Glutamatergic neuron (in vitro differentiated cells): ENCODE measurements at places on chromosomes 13 and 19. TPM values are rescaled to one million over a fixed set of nuclear protein-coding genes. Genes with fewer than 3 reads are reported as not detected.

GRCh38 chr13:78035500-78035899, 116.9 kb upstream of the EDNRB start:
- no peaks in the 10 kb centered on the region for H3K36me3 ChIP-seq
- no peak overlapping the region for H3K27ac ChIP-seq
- H3K27me3 ChIP-seq = no peaks in the 10 kb centered on the region
- H3K4me1 ChIP-seq = peaks cover 7% of the 10 kb centered on the region
- no peak for DNase-seq

DNA sequence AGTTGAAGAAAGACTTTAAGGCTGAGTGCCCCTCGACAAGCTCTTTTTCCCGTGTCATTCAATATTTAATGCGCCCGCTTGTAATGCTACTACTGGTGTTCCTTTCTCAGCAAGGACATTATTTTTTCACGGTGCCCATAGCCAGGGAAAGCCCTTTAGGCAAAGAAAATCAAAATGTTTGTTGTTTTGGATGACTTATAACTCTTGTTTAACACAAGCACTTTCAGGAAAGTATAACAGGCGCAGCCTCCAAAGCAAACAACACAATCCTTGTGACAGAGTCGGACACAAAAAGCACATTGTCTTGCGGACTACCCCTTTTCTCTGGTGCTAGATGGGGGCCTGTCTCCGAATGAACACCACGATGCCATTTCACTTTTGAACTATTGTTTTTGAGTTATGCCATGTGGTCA, 12.4 kb downstream of the ZIC5 start:
- H3K27ac ChIP-seq = no peak overlapping the region
- peaks cover 24% of the 10 kb centered on the region for H3K27me3 ChIP-seq
- peaks cover 20% of the 10 kb centered on the region for H3K4me1 ChIP-seq
- peak overlapping the region; percentile 83 for H3K4me3 ChIP-seq

Gene SIAH3
- 1.2 TPM for total RNA-seq

DNA sequence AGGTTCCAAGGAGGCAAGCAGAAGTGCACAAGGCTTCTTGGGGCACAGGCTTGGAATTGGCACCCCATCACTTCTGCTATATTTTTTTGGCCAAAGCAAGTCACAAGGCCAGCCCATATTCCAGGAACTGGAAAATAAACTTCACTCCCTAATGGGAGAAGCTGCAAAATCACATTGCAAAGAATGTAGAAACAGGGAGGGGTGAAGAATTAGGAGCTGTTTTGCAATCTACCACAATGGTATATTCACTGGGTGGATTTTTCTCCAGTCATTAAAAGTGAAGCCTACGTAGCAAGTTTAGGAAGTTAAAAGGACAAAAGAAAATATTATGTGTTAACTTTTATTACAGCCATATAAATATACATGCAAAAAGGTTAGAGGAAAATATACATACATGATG, 464.8 kb downstream of the COG6 start:
- no peak overlapping the region for H3K27ac ChIP-seq
- DNase-seq = no peak
- no peaks in the 10 kb centered on the region for H3K27me3 ChIP-seq
- H3K36me3 ChIP-seq = peaks cover 8% of the 10 kb centered on the region
- no peak overlapping the region for H3K4me3 ChIP-seq

GRCh38 chr13:100790405-100790804, 115.8 kb upstream of the TMTC4 start:
- H3K4me3 ChIP-seq = no peak overlapping the region
- peaks cover 3% of the 10 kb centered on the region for H3K27me3 ChIP-seq
- no peak overlapping the region for H3K27ac ChIP-seq
- DNase-seq = no peak
- H3K36me3 ChIP-seq = peaks cover 12% of the 10 kb centered on the region
- no peaks in the 10 kb centered on the region for H3K4me1 ChIP-seq

- H3K4me3 ChIP-seq = no peak overlapping the region
- no peaks in the 10 kb centered on the region for H3K4me1 ChIP-seq
- no peak overlapping the region for H3K27ac ChIP-seq
- no peaks in the 10 kb centered on the region for H3K27me3 ChIP-seq
- no peaks in the 10 kb centered on the region for H3K36me3 ChIP-seq
Observed at GRCh38 chr13:31722673-31723072, 16.7 kb upstream of the RXFP2 start.

- H3K4me1 ChIP-seq = peaks cover 3% of the 10 kb centered on the region
- no peaks in the 10 kb centered on the region for H3K27me3 ChIP-seq
- no peak overlapping the region for H3K4me3 ChIP-seq
- no peaks in the 10 kb centered on the region for H3K36me3 ChIP-seq
- no peak for DNase-seq
Observed at GRCh38 chr13:74005320-74006157, 128.7 kb downstream of the KLF12 start.

Gene PTPRS
- 1,064 TPM for total RNA-seq

DNA sequence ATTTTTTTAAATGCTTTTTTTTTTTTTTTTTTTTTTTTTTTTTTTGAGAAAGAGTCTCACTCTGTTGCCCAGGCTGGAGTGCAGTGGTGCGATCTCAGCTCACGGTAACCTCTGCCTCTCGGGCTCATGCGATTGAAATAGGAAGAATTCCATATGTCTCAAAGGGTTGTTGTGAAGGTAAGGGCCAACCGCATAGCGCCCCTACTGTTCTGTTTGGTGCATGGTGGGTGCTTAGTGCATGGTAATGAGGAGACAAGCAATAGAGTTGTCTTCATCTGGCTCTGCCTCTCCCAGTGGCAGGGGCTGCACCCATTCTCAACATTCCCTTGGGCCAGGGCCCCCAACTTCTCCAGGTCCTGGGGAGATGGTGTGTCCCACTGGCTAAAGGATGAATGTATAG, 68.7 kb downstream of the RASL11A start:
- peaks cover 3% of the 10 kb centered on the region for H3K27me3 ChIP-seq
- peak; percentile 58 for DNase-seq
- H3K36me3 ChIP-seq = no peaks in the 10 kb centered on the region

Gene DIRAS1
- 47.1 TPM for total RNA-seq

Gene FAAP24
- total RNA-seq = 1.4 TPM

- no peak overlapping the region for H3K4me3 ChIP-seq
- no peak overlapping the region for H3K27ac ChIP-seq
- no peak for DNase-seq
- peaks cover 3% of the 10 kb centered on the region for H3K4me1 ChIP-seq
- H3K36me3 ChIP-seq = no peaks in the 10 kb centered on the region
Observed at GRCh38 chr13:55091172-55091571, 2049.5 kb upstream of the PRR20A start.

- peaks cover 5% of the 10 kb centered on the region for H3K27me3 ChIP-seq
- H3K36me3 ChIP-seq = no peaks in the 10 kb centered on the region
- H3K4me3 ChIP-seq = no peak overlapping the region
- H3K27ac ChIP-seq = no peak overlapping the region
- H3K4me1 ChIP-seq = no peaks in the 10 kb centered on the region
Observed at GRCh38 chr19:54532528-54532927, 29.9 kb downstream of the LAIR2 start.

Gene PAF1
- total RNA-seq = 36.2 TPM

GRCh38 chr13:28475916-28476725, 18.8 kb downstream of the FLT1 start:
- H3K36me3 ChIP-seq = peaks cover 6% of the 10 kb centered on the region
- peaks cover 21% of the 10 kb centered on the region for H3K4me1 ChIP-seq
- DNase-seq = no peak
- H3K4me3 ChIP-seq = no peak overlapping the region
- no peaks in the 10 kb centered on the region for H3K27me3 ChIP-seq

Gene TEX101
- not detected for total RNA-seq

DNA sequence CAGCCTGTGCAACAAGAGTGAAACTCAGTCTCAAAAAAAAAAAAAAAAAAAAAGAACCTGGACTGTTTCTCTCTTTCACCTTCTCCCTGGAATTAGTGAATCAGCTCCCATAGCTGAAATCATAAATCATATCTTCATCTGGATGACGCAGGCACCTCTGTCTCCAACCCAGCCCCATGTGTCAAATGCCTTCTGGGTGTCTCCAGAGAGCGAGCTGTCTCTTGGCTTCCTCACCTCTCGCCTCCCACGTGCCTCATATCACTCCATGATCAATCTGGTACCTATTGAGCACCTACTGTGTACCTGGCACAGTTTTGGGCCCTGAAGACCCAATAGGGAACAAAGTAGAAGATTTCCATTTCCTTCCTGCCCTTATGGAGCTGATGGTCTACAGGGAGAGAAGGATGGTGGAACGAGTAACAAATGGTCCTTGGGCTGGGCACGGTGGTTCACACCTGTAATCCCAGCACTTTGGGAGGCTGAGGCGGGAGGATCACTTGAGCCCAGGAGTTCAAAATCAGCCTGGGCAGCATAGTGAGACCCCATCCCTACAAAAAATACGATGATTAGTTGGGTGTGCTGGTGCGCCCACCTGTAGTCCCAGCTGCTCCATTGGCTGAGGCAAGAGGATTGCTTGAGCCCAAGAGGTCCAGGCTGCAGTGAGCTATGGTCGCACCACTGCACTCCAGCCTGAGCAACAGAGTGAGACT, 2.5 kb downstream of the HSD11B1L start:
- peaks cover 10% of the 10 kb centered on the region for H3K4me1 ChIP-seq
- DNase-seq = no peak
- peaks cover 20% of the 10 kb centered on the region for H3K27me3 ChIP-seq
- H3K36me3 ChIP-seq = peaks cover 5% of the 10 kb centered on the region
- H3K27ac ChIP-seq = peak overlapping the region; percentile 52
